ENCODE measurements at places on chromosomes 13 and 19. TPM values are rescaled to one million over a fixed set of nuclear protein-coding genes. Genes with fewer than 3 reads are reported as not detected.

DNA sequence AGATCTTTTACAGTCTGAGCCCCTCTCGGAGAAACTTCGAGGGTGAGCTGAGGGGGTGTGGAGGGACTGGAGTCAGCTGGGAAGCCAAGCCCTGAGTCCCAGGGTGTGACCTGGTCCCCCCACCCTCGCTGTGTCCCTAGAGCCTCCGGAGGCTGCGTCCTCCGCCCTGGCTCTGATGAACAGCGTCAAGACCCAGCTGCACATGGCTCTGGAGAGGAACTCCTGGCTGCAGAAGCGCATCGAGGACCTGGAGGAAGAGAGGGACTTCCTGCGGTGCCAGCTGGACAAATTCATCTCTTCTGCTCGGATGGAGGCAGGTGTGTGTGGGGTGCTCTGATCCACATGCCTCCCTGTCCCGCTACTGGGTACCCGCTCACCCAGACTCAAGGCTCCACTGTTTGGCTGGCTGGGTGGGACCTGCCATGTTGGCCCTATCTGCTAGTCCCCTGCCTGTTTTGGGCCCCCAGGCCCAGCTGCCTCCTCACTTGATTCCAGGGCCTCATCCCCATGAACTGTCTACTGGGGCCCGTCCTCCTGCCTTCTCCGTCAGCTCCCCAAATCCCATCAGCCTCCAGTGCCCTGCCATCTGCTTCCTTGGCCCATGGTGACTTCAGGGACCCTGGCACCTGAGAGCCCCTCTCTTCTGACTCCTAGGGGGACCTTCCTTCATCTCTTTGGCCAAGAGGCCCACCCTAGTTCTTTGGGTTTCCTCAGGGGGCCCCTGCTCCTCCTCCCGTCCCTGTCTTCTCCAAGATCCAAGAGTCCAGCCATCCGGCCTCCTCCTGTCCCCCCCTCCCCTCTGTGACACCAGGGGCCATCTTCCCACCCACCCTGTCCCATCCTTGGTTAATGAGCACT, 1.5 kb downstream of the CCDC106 start:
- H3K27me3 ChIP-seq, result no peaks in the 10 kb centered on the region
- peaks cover 39% of the 10 kb centered on the region for H3K4me1 ChIP-seq
- peak overlapping the region; percentile 77 for H3K27ac ChIP-seq
- H3K36me3 ChIP-seq, result peaks cover 22% of the 10 kb centered on the region
- H3K4me3 ChIP-seq, result peak overlapping the region; percentile 75

GRCh38 chr19:33678796-33679585, 57.2 kb downstream of the CHST8 start:
- H3K4me3 ChIP-seq, result no peak overlapping the region
- H3K4me1 ChIP-seq, result no peaks in the 10 kb centered on the region
- H3K27ac ChIP-seq, result no peak overlapping the region
- no peak for DNase-seq
- H3K27me3 ChIP-seq, result no peaks in the 10 kb centered on the region

- no peaks in the 10 kb centered on the region for H3K27me3 ChIP-seq
- H3K36me3 ChIP-seq, result peaks cover 10% of the 10 kb centered on the region
- no peak for DNase-seq
- H3K27ac ChIP-seq, result no peak overlapping the region
Observed at GRCh38 chr13:112796190-112796915, 106.5 kb downstream of the ATP11A start.

GRCh38 chr19:4911314-4911713, 2.0 kb downstream of the UHRF1 start:
- peak overlapping the region; percentile 79 for H3K4me3 ChIP-seq
- H3K36me3 ChIP-seq, result peaks cover 58% of the 10 kb centered on the region
- DNase-seq, result no peak
- H3K27ac ChIP-seq, result peak overlapping the region; percentile 84
- H3K4me1 ChIP-seq, result peaks cover 57% of the 10 kb centered on the region
- no peaks in the 10 kb centered on the region for H3K27me3 ChIP-seq

GRCh38 chr13:98224557-98224956, 47.5 kb upstream of the RNF113B start:
- no peak overlapping the region for H3K4me3 ChIP-seq
- H3K27me3 ChIP-seq, result peaks cover 2% of the 10 kb centered on the region
- no peaks in the 10 kb centered on the region for H3K36me3 ChIP-seq

- no peaks in the 10 kb centered on the region for H3K36me3 ChIP-seq
- H3K27ac ChIP-seq, result no peak overlapping the region
- no peak for DNase-seq
- H3K27me3 ChIP-seq, result peaks cover 24% of the 10 kb centered on the region
Observed at GRCh38 chr13:52001120-52001731, 10.0 kb downstream of the ATP7B start.

- H3K36me3 ChIP-seq, result peaks cover 10% of the 10 kb centered on the region
- no peak overlapping the region for H3K27ac ChIP-seq
- H3K4me3 ChIP-seq, result no peak overlapping the region
- no peak for DNase-seq
- no peaks in the 10 kb centered on the region for H3K27me3 ChIP-seq
- peaks cover 23% of the 10 kb centered on the region for H3K4me1 ChIP-seq
Observed at GRCh38 chr13:114054264-114054663, 78.2 kb downstream of the RASA3 start.

DNA sequence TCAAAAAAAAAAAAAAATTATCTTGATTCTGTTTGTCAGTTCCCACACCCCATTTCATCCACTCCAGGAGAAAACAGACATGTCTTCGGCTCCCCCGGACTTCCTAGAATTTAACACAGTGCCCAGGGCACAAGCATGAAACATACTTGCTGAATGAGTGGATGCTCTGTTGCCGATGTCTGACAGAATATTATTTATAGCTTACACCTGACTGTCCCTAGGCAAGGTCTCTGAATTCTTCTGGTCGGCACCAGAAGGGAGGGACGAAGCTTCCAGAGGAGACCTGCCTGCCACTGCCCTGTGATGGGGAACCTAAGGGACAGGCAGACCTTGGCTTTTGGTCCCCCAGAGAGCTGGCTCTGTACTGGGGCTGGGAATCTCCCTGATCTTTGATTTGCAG, 43.9 kb upstream of the PEG3 start:
- no peak for DNase-seq
- H3K4me3 ChIP-seq, result no peak overlapping the region
- H3K27me3 ChIP-seq, result no peaks in the 10 kb centered on the region
- no peaks in the 10 kb centered on the region for H3K4me1 ChIP-seq
- H3K27ac ChIP-seq, result no peak overlapping the region

DNA sequence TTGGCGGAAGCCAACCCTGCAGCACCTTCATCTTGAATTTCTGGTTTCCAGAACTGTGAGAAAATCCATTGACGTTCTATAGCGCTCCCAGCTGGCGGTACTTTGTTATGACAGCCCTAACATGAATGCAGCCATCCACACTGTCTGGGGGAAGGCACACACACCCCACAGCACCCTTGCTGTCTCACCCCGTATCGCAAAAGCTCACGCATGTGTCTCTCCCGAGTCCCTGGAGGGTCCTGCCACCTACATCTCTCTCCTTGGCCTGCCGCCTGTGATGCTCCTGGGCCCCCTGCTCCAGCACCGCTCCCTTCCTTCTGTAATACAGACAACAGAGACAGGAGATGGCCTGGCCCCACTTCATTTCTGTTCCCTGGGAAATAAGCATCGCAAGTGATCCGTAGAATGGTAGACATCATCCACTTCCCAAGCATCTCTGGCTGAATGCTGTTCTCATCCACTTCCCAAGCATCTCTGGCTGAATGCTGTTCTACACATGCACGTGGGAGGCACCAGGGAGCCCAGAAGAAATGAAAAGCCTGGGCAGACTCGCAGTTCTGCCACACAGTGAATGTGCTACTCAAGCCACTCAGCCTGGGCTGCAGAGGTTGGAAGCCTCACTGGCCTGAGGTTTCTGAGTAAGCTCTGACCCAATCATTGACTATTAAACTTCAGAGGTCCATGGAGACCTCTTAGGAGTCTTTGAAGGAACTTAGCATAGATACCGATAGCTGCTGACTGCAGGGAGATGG, 29.6 kb downstream of the EPN1 start:
- peak overlapping the region; percentile 10 for H3K27ac ChIP-seq
- peaks cover 3% of the 10 kb centered on the region for H3K27me3 ChIP-seq
- peaks cover 2% of the 10 kb centered on the region for H3K4me1 ChIP-seq

- H3K27me3 ChIP-seq, result no peaks in the 10 kb centered on the region
- no peak overlapping the region for H3K27ac ChIP-seq
- H3K4me1 ChIP-seq, result no peaks in the 10 kb centered on the region
- no peaks in the 10 kb centered on the region for H3K36me3 ChIP-seq
- no peak for DNase-seq
- no peak overlapping the region for H3K4me3 ChIP-seq
Observed at GRCh38 chr13:65292488-65292901, 1937.6 kb downstream of the PCDH9 start.

DNA sequence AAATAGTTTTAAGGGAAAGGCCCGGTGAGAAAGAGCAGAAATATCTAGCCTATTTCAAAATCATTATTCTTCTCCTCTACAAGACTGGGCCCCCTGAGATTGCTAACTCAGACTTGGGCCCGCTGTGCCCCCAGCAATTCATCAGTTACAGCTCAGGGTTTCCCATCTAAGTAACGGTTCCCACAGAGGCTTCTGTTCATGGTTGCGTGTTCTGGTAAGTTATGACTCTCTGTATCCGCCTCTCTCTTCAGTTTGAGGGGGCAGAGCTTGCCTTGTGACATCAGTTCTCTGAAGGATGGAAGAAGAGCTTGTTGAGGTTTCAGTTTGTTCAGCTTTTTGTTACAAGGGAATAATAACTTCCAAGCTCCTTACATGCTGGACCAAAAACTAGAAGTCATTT, 11.6 kb downstream of the ZNF57 start:
- H3K27ac ChIP-seq, result no peak overlapping the region
- no peak for DNase-seq
- no peaks in the 10 kb centered on the region for H3K27me3 ChIP-seq
- no peak overlapping the region for H3K4me3 ChIP-seq
- H3K4me1 ChIP-seq, result peaks cover 7% of the 10 kb centered on the region

DNA sequence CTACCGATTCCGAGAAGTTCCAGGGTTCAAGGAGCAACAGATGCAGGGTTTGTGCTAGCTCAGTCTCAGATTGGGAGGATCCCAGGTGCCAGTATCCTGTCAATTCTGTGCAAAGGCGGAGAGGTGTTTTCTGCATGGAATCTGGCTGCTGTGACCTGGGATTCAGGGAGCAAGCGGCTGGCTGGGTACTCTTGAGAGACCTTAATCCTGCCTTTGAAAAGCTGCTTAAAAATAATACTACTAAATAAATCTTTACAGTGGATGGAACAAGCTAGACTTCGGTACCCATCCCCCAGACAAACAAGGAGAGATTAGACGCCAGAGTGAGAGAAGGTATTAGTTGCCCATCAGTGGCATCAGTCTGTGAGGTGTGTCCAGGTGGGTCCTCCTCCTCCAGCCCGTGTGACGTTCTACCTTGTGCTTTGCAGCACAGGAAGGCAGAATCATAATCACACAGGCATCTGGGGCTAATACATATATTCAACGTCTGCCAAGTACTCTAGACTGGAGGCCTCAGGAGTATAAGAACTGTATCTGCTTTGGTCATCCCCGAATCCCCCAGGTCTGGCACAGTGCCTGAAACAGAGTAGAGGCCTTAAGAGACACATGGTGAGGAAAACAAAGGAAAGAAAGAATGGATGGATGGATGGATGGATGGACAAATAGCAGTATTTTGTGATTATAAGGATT, 230.6 kb downstream of the ZNF536 start:
- no peaks in the 10 kb centered on the region for H3K4me1 ChIP-seq
- no peaks in the 10 kb centered on the region for H3K27me3 ChIP-seq
- no peak overlapping the region for H3K4me3 ChIP-seq
- no peaks in the 10 kb centered on the region for H3K36me3 ChIP-seq
- no peak for DNase-seq

- no peaks in the 10 kb centered on the region for H3K36me3 ChIP-seq
- H3K4me1 ChIP-seq, result no peaks in the 10 kb centered on the region
- no peak overlapping the region for H3K27ac ChIP-seq
- H3K4me3 ChIP-seq, result no peak overlapping the region
- H3K27me3 ChIP-seq, result no peaks in the 10 kb centered on the region
Observed at GRCh38 chr13:85140192-85140591, 659.0 kb downstream of the SLITRK6 start.

- no peaks in the 10 kb centered on the region for H3K36me3 ChIP-seq
- no peaks in the 10 kb centered on the region for H3K27me3 ChIP-seq
- H3K4me1 ChIP-seq, result no peaks in the 10 kb centered on the region
- no peak for DNase-seq
- no peak overlapping the region for H3K27ac ChIP-seq
- no peak overlapping the region for H3K4me3 ChIP-seq
Observed at GRCh38 chr19:30406220-30407067, 34.3 kb downstream of the ZNF536 start.

DNA sequence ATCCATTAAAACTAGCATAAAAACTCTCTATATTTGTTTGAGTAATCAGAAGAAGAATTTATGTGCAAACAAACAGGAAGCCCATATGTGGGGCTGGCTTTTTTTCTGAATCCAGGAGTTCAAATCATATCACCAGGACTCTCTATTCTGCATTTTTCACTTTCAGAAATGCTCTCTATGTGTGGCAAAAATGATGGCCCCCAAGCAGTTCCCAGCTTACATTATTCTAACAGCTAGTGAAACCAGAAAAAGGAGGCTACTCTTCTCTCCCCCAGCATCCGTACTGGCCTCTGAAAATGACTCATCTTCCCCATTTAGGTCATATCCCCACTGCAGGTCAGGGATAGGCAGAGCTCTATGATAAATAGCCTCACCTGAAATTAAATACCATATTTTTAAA, 20.4 kb downstream of the RBM26 start:
- no peak overlapping the region for H3K27ac ChIP-seq
- peak; percentile 54 for DNase-seq
- H3K4me3 ChIP-seq, result no peak overlapping the region
- no peaks in the 10 kb centered on the region for H3K27me3 ChIP-seq

DNA sequence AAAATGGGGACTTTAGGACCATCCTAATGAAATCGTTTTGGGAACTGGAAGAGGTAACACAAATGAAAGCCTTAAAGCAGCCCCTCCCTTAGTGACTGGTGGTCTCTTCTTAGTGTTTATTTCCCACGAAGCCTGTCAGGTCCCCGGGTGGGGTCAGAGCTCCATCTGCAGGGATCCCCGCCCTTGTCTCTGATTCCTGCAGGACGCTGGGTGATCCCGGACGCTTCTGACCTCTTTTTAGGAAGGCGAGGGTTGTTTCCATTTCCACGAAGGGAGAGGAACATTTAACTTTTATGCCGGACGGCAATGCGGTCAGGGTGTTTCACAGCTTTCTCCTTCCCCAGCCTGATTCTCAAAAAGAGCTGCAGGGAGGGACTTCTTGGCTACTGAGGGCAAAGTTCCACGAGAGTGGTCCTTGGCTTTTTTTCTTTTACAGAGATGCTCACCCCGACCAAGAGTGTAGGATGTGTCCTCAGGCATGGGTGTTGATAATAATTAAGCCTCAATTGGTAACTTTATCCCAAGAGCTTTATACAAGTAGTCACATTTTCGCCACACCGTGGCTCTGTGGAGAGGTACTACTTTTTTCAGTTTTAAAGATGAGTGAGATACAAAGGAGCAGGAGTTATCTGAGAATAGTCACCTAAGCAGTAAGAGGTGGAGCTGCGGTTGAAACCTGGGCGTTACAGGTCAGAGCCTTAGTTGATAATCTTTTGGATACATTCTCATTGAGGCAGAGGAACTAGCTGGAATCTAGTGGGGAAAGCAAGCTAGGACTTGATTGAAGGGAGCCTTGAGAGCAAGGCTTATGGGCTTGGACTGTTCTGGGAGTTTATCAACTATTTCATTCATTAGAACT, 813 bp downstream of the ZNF284 start:
- peak overlapping the region; percentile 78 for H3K4me3 ChIP-seq
- peak; percentile 24 for DNase-seq
- H3K27ac ChIP-seq, result peak overlapping the region; percentile 77
- H3K36me3 ChIP-seq, result peaks cover 25% of the 10 kb centered on the region
- no peaks in the 10 kb centered on the region for H3K27me3 ChIP-seq

TNNT1 gene
- total RNA-seq, result not detected

ADGRE1 gene
- 0.47 TPM for total RNA-seq

ZNF132 gene
- total RNA-seq, result 5.1 TPM

NAPSA gene
- 1.2 TPM for total RNA-seq

MYO1F gene
- 266 TPM for total RNA-seq

MPHOSPH8 gene
- total RNA-seq, result 32.1 TPM

IL17D gene
- total RNA-seq, result 0.13 TPM
